CD4-positive, alpha-beta T cell treated with Interleukin-15 for 1 hour (primary cell): ENCODE measurements at places on chromosomes 3 and 15.

GRCh38 chr15:89149501-89150101 is 61.3 kb downstream of the ABHD2 start:
- no peak for DNase-seq

- no peak for DNase-seq
Measured at GRCh38 chr3:53764026-53764775, 82.0 kb downstream of the CHDH start.

DNA sequence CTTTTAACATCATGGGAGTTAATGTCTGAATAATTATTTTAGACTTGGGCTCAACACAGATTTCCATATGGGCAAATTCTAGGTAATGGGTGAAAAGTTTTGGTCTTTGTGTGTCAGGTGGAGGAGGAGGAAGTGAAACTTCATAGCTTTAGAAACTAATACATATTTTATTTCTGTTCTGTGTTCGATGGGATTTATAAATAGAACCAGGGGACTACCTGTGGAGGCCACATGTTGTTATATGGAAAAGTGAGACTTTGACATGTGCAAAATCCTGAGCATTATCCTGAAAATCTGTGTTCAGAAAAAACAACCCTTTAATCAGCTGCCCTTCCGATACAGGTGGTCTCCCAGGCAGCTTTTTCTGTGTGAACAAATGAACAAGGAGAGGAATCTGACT is 209.5 kb downstream of the SOX2 start:
- no peak for DNase-seq

DNA sequence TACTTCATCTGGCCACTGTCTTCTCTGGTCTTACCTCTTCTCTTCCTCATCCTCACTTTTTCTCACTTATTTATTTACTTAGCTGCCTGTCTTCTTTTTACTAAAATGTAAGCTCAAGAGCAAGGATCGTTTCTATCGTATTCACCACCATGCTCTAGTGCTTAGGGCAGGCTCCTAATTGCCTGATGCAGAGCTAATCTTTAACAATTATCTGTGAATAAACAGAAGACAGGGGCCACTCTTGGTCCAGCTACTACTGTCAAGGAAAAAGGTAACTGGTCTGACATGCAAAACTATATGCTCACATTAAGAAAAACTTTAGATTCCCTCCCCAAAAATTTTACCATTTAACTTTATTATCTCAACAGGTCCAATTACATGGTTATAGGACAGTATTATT is 17.5 kb downstream of the PIK3R4 start:
- no peak for DNase-seq

GRCh38 chr3:41502481-41502880 is 303.2 kb downstream of the CTNNB1 start:
- DNase-seq: no peak

GRCh38 chr3:109363634-109364033 is 26.3 kb upstream of the DPPA4 start:
- DNase-seq: no peak

DNA sequence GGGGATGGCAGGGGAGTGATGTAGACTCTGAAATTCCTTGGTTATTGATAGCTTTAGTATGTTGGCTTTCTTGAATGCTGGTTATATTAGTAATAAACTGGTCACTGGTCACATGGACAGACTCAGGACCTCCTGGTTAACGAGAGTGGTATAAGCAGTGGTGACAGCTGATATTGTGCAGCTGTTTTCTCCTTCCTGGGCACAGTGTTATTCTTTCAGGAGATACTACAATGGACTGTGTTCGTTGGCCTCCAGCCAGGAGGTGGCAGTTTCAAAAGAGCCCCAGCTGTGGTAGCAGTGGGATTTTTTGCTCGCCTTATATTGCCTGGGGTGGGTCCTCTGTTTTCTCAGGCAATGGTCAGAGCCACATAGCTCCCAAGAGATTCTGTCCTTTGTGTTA is 181.6 kb upstream of the RBMS3 start:
- no peak for DNase-seq

GRCh38 chr15:28962851-28963710 is 77.3 kb downstream of the APBA2 start:
- DNase-seq: no peak
